ENCODE measurements at places on chromosomes 5 and 9. TPM values are rescaled to one million over a fixed set of nuclear protein-coding genes. Genes with fewer than 3 reads are reported as not detected.

PAEP gene
- total RNA-seq = not detected

PTGS1 gene
- total RNA-seq = under 0.01 TPM

ANGPTL2 gene
- total RNA-seq = 8.4 TPM

ODF2 gene
- total RNA-seq = 38.0 TPM

MSX2 gene
- total RNA-seq = 0.32 TPM

OR2Y1 gene
- not detected for total RNA-seq

SPATA31E1 gene
- total RNA-seq = not detected

C9orf153 gene
- not detected for total RNA-seq

DDX4 gene
- not detected for total RNA-seq

GFPT2 gene
- total RNA-seq = 20.1 TPM

FREM1 gene
- total RNA-seq = under 0.01 TPM

WDR31 gene
- total RNA-seq = 0.46 TPM

SLC9A3 gene
- 0.76 TPM for total RNA-seq

RNF183 gene
- not detected for total RNA-seq

IFNA21 gene
- total RNA-seq = not detected

GLRA1 gene
- not detected for total RNA-seq

C5orf47 gene
- under 0.01 TPM for total RNA-seq

CAMK2A gene
- under 0.01 TPM for total RNA-seq

FRRS1L gene
- total RNA-seq = not detected

CDC20B gene
- under 0.01 TPM for total RNA-seq

ZNF483 gene
- 1.6 TPM for total RNA-seq

ZNF300 gene
- 4.2 TPM for total RNA-seq

CYLC2 gene
- total RNA-seq = not detected

CCNO gene
- not detected for total RNA-seq

UNC5A gene
- total RNA-seq = 0.30 TPM

RANBP3L gene
- total RNA-seq = not detected

LRRC70 gene
- 27.7 TPM for total RNA-seq

PCDHB12 gene
- total RNA-seq = not detected

BSPRY gene
- total RNA-seq = not detected

PCDHGA5 gene
- total RNA-seq = 0.30 TPM

PDGFRB gene
- total RNA-seq = 0.97 TPM

F2RL2 gene
- total RNA-seq = 0.65 TPM
